Stimulated activated CD8-positive, alpha-beta memory T cell treated with anti-CD3 and anti-CD28 coated beads, Interleukin-7, amount 100 ng/mL, for 4 hours (primary cell): ENCODE measurements at places on chromosomes 12 and 14.

- no peak for DNase-seq
Measured at GRCh38 chr12:45214749-45215418, 1.0 kb upstream of the ANO6 start.

DNA sequence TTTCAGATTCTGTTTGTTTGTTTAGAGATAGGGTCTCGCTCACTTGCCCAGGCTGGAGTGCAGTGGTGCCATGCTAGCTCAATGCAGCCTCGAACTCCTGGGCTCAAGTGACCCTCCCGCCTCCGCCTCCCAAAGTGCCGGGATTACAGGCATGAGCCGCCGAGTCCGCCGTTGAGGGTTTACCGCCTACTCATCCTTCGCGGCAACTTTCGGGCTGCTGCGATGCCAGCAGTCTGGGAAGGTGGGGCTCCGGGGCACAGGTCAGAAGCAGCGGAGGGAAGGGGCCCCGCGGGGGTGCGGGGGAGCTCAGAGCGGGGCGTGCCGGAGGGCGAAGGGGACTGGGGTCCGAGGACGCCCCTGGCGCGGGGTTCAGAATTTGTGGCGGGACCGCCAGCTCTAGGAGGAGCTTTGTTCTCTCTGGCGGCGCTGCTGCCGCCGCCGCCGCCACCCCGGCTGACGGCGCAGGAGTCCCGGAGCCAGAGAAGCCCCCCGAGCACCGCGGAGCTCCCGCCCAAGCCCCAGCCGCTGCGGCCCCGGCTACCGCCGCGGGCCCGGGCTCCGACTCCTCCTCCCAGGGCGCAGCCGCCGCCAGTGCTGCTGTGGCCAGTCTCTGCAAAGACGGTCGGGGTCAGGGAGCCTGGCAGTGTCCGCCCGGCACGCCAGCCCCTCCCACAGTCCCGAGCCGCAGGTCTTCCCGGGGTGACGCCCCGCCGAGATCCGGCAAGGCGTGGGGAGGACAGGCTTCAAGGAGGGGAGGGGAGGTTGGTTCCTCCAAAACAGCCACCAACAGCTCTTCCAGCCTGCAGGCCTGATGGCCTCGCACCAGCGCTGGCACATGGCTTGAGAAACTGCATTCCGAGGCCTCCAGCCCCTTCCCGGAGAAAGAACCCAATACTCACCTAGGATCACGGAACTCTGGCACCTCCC is 10.9 kb upstream of the KRT77 start:
- DNase-seq = no peak

GRCh38 chr12:108972358-108972757 is 48.5 kb downstream of the SVOP start:
- DNase-seq = no peak

GRCh38 chr12:24012528-24012927 is 63.1 kb upstream of the SOX5 start:
- no peak for DNase-seq

DNA sequence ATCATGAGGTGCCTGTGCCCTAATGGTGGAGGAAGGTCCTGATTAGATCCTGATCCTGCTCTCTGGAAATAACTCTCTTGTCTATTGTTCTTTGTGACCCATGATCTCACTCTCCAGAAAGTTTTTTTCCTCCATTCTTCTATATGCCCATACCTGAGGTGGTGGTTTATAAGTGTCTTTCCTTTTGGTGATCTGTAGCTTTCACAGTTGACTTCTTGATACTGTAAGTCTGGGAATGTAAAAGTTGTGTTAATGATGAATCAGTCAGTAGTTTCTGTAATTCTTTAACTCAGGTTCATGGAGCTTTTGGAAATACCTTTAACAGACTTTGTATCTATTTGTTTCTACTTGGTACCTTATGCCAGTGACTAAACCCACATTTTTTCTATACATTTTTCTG is 444.0 kb upstream of the FLRT2 start:
- DNase-seq = no peak

GRCh38 chr12:56143217-56143616 is 9.2 kb upstream of the MYL6B start:
- no peak for DNase-seq

GRCh38 chr14:46259536-46259935 is 392.0 kb downstream of the RPL10L start:
- DNase-seq = no peak

DNA sequence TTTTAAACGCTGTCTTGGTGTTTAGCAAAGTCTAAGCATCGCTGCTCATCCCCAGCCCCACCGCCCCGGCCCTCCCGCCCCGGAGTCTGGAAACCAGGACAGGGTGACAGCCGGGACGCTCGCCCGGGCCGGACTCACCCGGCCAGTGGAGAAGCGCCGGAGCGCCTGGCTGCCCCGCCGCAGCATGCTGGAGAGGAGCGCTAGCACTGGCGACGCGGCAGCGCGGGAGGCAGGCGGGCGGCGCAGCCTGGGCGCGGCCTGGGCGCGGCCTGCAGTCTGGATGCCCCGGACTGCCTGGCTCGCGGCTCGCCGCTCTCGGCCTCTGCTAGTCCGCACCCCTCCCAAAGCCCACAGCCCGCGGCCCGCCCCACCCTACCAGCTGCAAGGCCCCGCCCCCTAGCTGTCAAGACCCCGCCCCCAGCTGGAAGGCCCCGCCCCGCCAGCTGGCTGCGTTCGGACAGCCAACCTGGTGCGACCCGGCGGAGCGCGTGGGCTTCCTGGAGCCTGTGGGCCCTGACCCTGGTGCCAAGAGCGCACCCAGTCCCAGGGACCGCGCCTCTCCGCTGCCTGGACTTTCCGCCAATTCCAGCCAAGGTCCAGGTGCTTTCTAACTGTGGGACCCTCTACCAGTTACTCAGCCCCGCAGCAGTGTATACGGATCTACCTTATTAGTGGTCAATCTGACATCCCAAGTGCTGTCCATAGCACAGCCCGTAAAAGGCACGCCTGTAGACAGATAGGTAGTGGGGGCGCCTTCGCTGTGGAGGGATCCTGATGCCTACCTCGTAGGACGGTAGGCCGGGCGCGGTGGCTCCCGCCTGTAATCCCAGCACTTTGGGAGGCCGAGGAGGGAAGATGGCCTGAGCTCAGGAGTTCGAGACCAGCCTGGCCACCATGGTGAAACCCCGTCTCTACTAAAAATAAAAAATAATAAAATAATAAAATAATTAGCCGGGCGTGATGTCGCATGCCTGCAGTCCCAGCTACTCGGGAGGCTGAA is at the start of gene ALDH1L2:
TSS of gene ALDH1L2 (minus strand) at position 208 of the 1,000 bp plus-strand sequence. CDS start at position 186, 22 bp downstream.
- peak; percentile 16 for DNase-seq

- no peak for DNase-seq
Measured at GRCh38 chr14:84575681-84576080, 954.3 kb upstream of the FLRT2 start.

DNA sequence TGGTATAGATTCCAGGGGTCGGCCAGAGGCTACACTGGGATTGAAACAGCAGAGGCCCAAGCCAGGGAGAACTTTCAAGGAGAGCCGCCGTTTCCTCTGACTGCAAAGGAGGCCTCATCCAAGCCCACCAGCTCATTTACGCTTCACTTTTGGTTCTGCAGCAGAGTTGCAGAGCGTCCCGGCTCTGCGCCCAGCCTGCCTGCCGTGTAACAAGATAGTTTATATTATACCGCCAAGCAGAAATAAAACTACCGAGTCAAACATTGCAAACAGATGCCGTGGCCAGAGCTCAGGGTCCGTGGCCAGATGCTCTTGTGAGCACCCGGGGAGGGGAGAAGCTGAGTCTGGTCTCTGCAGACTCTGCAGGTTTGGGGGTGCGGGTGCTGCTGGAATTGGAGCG is 60.7 kb upstream of the TBX3 start:
- no peak for DNase-seq

DNA sequence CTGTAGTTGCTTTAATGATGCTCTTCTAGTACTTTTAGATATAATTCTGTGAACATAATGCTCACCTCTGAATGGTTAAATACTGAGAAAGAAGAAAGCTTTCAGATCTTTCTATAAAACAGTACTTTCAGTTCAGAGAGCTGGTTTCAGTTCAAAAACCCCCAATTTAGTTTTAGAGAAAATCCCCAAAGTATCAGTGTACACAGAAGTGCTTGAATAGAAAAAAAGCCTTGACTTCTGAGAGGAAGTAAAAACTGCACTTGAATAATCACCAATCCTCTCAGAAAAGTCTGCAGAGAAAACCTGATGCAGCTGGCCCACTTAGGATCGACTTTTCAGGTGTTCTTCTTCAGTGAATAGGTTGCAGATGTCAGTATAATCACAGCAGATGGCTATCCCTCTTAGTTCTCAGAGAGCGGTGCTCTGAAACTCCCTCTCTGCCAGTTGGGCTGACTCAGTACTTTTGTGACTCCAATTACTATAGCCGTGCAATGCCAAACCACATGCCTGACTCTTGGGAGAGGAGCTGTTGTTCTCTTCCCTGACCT is 616.3 kb downstream of the LRFN5 start:
- DNase-seq = no peak

- DNase-seq = peak; percentile 86
Measured at GRCh38 chr12:128823916-128824839, at the start of gene SLC15A4. Gene SLC15A4 (minus strand): TSS chr12:128823958. CDS start chr12:128823943, 15 bp downstream.

DNA sequence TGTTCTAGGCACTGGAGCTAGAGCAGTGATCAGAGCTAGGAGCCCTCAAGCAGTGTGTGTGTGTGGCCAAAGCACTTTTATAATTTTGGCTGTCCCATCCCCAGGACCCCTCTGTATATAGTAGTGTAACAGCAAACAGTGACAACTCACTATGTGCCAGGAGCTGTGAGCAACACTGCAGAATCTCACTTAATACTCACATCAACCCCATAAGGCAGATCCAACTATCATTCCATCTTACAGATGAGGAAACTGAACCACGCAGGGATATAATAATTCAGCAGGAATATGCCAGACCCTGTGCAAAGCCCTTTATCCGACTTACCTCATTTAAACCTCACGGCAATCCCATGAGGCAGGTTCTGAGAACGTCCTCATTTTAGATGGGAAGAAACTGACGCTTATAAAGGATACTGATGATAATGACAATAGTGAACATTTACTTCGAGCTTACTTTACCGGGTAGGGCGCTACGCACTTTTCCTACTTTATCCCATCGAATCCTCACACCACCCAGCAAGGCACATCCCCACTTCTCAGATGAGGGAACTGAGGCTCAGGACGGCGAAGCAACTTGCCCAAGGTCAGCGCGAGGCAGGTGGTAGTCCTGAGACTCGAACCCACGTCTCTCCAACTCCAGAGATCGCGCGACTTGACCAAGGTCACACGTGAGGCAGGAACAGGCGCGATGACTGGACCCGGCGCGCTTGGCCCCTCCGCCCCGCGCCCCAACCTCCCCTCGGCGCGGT is 687 bp downstream of the RAB35 start:
- DNase-seq = no peak

GRCh38 chr12:31119192-31119802 is 45.6 kb downstream of the DDX11 start:
- DNase-seq = no peak

DNA sequence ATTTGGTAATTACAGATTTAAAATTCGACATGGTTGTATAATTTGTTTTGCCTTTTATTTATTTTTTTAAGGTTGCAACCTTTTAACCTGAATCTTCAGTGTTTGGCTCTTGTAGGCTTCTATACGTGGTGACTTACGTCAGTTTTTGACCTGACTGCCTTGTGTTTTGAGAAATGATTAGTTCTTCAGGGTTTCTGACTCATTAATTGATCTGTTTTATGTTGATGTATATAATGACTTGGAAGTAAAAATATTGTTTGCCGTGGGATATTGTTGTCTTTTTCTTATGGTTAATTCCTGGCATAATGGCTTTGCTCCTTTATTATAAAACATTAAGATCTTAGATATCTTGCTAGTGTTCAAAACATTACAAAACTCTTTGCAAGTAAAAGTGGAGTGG is 2.5 kb downstream of the RASSF8 start:
- no peak for DNase-seq

- DNase-seq = no peak
Measured at GRCh38 chr14:35285168-35286002, 6.8 kb upstream of the PSMA6 start.

DNA sequence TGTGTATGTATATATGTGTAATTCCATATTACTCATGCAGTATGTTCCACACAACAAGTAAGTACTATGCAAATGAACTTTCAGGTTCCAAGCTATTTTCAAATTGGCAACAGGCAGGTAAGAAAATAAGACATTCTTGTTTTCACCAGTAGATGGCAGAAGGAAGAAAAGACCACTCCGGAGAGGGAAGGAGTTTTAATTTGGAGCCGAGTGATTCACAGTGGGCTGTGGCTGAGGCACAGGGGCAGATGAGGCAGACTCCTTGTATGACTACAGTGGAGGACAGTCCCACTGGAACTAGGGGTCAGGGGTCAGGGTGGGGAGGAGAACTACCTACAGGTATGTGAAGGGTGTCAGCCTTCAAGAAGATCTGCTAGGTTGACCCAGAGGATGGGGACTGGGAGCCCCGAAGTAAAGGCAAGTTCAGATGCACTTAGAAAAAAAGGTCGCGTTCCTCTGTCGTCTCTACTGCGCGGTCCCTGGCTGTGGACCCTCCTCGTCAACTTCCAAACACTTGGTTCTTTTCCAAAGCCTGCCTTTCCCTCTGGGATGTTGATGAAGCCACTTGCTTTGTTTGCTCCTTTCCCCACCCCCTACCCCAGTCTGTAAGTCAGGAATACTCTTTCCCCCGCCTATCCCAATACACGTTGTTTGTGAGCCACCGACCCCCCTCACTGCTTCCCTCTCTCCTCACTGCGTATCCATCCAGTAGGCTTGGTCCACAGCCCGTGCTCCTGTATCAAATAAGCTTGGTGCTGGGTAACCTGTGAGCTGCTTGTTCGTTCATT is 24.1 kb downstream of the DDX47 start:
- DNase-seq = peak; percentile 7

DNA sequence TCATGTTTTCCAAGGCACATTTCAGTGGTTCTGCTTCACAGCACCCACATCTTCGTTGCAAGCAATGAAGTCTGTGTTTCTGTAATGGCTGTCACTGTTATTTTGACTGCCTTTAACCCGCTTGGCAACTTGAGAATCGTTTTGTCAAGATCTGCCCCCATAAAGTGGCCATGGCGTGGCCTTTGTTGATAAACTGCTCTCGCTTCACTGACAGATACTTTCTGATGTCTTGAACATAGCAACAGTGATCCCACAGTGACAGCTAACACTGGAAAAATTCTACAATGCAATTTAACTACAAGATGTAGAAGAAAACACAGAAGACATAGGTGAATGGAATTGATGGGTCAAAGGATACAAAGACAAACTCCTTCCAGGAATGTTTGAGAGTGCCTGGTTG is 184.2 kb downstream of the KLHL28 start:
- DNase-seq = no peak

GRCh38 chr12:31519511-31519910 is 71.4 kb downstream of the DENND5B start:
- DNase-seq = no peak

- DNase-seq = no peak
Measured at GRCh38 chr14:105838107-105838506, 311.7 kb downstream of the TMEM121 start.
